A549 treated with Mapracorat at 1 μM for 4 hours (cell line): ENCODE measurements at places on chromosomes 2 and 18. TPM values are rescaled to one million over a fixed set of nuclear protein-coding genes. Genes with fewer than 3 reads are reported as not detected.

SLC16A14 gene
- total RNA-seq = 0.64 to 1.2 TPM (median 0.88 TPM) in 5 replicates

OTX1 gene
- 3.2 to 4.5 TPM (median 3.7 TPM) in 5 replicates for total RNA-seq

RMDN2 gene
- 4.0 to 5.3 TPM (median 4.6 TPM) in 5 replicates for total RNA-seq

UGT1A4 gene
- total RNA-seq = 0.07 to 0.12 TPM in 2 of 5 replicates, not detected in the others

TIMM21 gene
- total RNA-seq = 51.3 to 65.7 TPM (median 57.4 TPM) in 5 replicates

KCMF1 gene
- total RNA-seq = 110 to 124 TPM (median 113 TPM) in 5 replicates

ANKRD62 gene
- total RNA-seq = not detected in 5 replicates

HOXD1 gene
- total RNA-seq = 0.06 to 0.19 TPM (median 0.17 TPM) in 5 replicates

SEMA4C gene
- total RNA-seq = 15.7 to 21.7 TPM (median 20.4 TPM) in 5 replicates

FOXD4L1 gene
- total RNA-seq = 0.16 to 0.63 TPM (median 0.31 TPM) in 5 replicates

MOB1A gene
- total RNA-seq = 66.2 to 90.4 TPM (median 80.3 TPM) in 5 replicates

LRRTM1 gene
- not detected in 5 replicates for total RNA-seq

STAT4 gene
- total RNA-seq = 3.0 to 4.5 TPM (median 4.1 TPM) in 5 replicates

TNFRSF11A gene
- total RNA-seq = 4.8 to 9.7 TPM (median 8.3 TPM) in 5 replicates

DIPK1C gene
- total RNA-seq = not detected in 5 replicates

CNTNAP5 gene
- not detected in 5 replicates for total RNA-seq

CRYBA2 gene
- not detected in 5 replicates for total RNA-seq

UPP2 gene
- total RNA-seq = not detected in 5 replicates

OXER1 gene
- not detected in 5 replicates for total RNA-seq

SLC9A2 gene
- 2.5 to 2.9 TPM (median 2.8 TPM) in 5 replicates for total RNA-seq

VAMP8 gene
- total RNA-seq = 15.7 to 19.5 TPM (median 18.1 TPM) in 5 replicates

TMSB10 gene
- total RNA-seq = 9,237 to 10,710 TPM (median 10,051 TPM) in 5 replicates

NCKAP5 gene
- total RNA-seq = 0.68 to 1.1 TPM (median 0.90 TPM) in 5 replicates

CCBE1 gene
- 7.3 to 16.3 TPM (median 13.3 TPM) in 5 replicates for total RNA-seq

PPM1G gene
- 153 to 166 TPM (median 156 TPM) in 5 replicates for total RNA-seq

TMEM131 gene
- total RNA-seq = 12.7 to 13.9 TPM (median 13.4 TPM) in 5 replicates

ZNF521 gene
- total RNA-seq = not detected in 5 replicates

DCDC2C gene
- total RNA-seq = 0.24 to 0.57 TPM (median 0.38 TPM) in 3 of 5 replicates, not detected in the others

ASAP2 gene
- total RNA-seq = 34.9 to 48.5 TPM (median 45.5 TPM) in 5 replicates

KHK gene
- total RNA-seq = 7.6 to 10.4 TPM (median 10.2 TPM) in 5 replicates

EN1 gene
- 0.70 to 1.3 TPM (median 1.0 TPM) in 5 replicates for total RNA-seq

IL1RL1 gene
- 0.77 to 1.6 TPM (median 1.1 TPM) in 5 replicates for total RNA-seq

STPG4 gene
- total RNA-seq = not detected in 5 replicates

HOXD12 gene
- total RNA-seq = not detected in 5 replicates

CNGA3 gene
- total RNA-seq = 0.06 TPM in 1 of 5 replicates, not detected in the others

XIRP2 gene
- not detected in 5 replicates for total RNA-seq

IL36RN gene
- 0.07 to 0.21 TPM in 2 of 5 replicates, not detected in the others for total RNA-seq

LRRFIP1 gene
- 69.5 to 94.5 TPM (median 87.6 TPM) in 5 replicates for total RNA-seq

SKOR2 gene
- total RNA-seq = not detected in 5 replicates

MAP2 gene
- 0.74 to 1.9 TPM (median 1.4 TPM) in 5 replicates for total RNA-seq

PROKR1 gene
- total RNA-seq = not detected in 5 replicates

EVX2 gene
- total RNA-seq = not detected in 5 replicates

TMEM169 gene
- 0.25 to 0.59 TPM (median 0.29 TPM) in 5 replicates for total RNA-seq

OBSL1 gene
- total RNA-seq = 16.0 to 23.3 TPM (median 21.8 TPM) in 5 replicates

VWC2L gene
- not detected in 5 replicates for total RNA-seq

CHN1 gene
- 17.3 to 20.8 TPM (median 18.9 TPM) in 5 replicates for total RNA-seq

CDCA7 gene
- total RNA-seq = 39.8 to 49.4 TPM (median 48.3 TPM) in 5 replicates

ASXL3 gene
- not detected in 5 replicates for total RNA-seq

OTOS gene
- total RNA-seq = not detected in 5 replicates

MAB21L4 gene
- 0.11 to 0.28 TPM (median 0.20 TPM) in 5 replicates for total RNA-seq

GNAL gene
- 5.0 to 7.8 TPM (median 6.0 TPM) in 5 replicates for total RNA-seq

IL1RN gene
- 0.13 to 0.53 TPM (median 0.37 TPM) in 5 replicates for total RNA-seq

CDK5R2 gene
- total RNA-seq = 3.4 to 6.2 TPM (median 4.7 TPM) in 5 replicates
